NCI-H1930 (cell line): ENCODE measurements at places on chromosomes 5 and 9.

DNA sequence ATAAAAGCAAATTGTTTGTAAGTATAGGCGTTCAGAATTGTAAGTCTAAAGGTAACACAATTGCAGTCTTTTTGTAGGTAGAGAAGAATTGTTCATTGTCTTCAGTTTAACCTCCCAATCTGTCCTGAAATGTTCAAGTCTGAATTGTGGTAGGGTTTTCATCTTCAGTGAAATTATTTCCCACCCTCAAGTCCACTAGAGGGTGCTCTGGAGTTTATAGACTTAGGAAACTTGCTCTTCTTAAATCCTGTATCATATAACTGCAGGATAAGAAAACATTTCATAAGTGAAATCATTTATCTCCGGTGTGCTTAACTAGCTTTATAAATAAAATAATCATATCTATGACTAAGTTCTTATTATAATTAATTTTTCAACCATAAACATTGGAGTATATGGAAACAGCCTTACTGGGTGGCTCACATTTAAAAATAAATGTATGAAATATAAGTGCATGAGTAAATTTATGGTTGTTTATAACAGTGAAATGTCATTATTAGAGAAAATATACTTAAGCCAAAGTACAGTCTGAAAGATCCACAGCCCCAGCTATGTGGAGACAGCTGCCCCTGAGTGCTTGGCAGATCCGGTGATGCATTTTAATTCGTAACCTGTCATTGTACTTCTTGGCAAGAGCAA is 182.4 kb upstream of the OTULINL start:
- peak; percentile 46 for DNase-seq

- DNase-seq = no peak
Observed at GRCh38 chr5:83340511-83340918, 131.0 kb upstream of the VCAN start.

DNA sequence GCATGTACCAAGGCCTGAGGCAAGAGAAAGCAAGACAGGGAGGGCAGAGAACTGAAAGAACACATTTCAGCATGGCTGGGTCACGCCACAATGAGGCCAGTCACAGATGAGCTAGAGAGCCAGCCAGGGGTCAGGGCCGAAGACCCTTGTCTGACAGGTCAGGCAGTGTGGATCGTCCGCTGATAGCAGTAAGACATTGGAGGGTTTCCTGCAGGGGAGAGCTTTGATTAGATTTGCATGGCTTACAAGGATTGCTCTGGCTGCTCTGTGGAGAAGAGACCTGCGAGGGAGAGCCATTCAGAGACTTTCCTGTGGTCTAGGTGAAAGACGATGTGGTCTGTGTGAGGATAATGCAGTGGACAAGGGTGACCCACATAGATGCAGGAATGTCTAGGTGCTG is 93.1 kb downstream of the RALGPS1 start:
- no peak for DNase-seq

- no peak for DNase-seq
Observed at GRCh38 chr5:37055383-37055990, 178.9 kb downstream of the NIPBL start.

- no peak for DNase-seq
Observed at GRCh38 chr5:73928476-73929070, 302.6 kb downstream of the ARHGEF28 start.

- DNase-seq = no peak
Observed at GRCh38 chr5:143016777-143017516, 246.8 kb downstream of the ARHGAP26 start.

- no peak for DNase-seq
Observed at GRCh38 chr9:88775037-88775471, 216.2 kb upstream of the S1PR3 start.

- DNase-seq = no peak
Observed at GRCh38 chr9:38083858-38084555, 15.0 kb upstream of the SHB start.

DNA sequence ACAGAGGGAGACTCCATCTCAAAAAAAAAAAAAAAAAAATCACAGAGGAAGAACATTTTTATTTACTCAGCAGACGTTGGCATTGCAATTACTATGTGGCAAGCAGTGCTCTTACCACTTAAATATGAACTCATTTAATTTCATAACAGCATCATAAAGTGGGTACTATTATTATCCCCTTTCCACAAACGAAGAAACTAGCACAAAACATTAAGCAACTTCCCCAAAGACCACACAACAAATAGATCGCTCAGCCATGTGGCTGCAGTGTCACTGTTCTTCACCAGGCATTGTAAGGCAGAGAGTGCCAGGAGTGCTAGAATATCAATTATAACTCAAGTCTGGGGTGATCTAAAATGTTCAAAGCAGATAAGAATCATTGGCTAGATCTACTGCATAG is 69.8 kb upstream of the PLPP6 start:
- DNase-seq = no peak

DNA sequence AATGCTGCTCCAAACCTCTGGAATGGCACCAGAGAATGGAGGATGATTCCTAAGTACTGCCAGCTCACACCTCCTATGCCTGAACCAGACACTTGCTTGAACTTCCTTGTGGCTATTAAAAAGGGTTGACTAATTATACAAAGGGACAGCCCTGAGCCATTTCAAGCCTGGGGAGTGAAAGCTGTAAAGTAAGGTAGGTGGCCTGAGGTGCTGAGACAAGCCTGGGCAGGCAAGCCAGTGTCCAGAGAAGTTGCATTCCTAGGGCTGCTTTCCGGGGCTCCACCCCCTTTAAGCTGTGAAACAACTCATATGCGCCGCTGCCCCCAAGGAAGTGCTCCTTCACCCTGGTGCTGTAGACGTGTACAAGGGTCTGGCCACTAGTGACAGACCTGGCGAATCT is 79.9 kb upstream of the SLC1A3 start:
- DNase-seq = no peak

DNA sequence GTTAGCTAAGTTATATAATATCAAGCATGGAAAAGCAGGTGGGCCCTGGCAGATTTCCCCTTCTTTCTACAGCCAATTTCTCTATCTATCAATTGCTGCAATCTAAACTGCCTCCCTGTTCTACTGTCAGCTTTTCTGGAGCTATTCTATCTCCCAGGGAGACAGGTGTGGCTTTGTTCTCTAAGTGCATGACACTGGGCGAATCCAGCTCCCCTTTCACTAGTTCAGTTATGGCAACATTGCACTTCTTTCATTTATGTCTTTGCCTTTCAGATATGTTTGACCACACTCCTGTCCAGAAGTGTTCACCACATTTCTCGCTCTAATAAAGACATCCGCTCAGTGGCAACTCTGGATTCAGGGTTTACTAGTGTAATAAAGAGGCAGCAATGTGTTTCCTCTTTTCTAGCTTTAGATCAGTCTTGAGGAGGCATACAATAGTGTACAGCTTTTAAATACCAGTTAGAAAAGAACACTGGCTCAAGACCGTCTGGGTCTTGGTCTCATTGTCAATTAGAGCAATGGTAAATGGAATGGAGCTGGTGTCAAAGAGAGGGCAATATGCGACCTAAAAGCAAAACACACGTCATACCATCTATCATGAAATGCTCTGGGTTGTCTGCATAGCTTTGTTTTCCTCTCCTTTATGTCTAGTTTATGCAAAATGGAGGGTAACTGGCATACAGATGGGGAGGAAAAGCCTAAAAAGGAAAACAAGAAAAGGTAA is 197.0 kb downstream of the SLF1 start:
- DNase-seq = peak; percentile 27

DNA sequence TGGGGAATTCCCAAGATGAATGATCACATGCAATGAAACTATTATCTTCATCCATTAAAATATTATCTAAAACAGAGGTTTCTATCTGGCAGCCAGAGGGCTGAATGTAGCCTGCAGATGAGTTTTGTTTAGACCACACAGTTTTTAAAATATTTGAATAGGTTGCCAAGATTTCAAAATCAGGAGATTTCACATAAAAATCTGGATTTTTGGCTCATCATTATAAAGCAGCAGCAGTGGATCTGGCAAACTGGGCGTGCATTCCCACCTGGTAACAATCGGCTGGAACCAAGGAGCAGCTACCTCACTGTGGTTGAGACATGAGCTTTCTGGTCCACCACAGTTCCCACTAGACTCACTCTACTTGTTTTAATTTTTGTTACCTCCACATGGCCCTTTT is 155.1 kb downstream of the BNC2 start:
- no peak for DNase-seq

- peak; percentile 3 for DNase-seq
Observed at GRCh38 chr9:92706218-92706940, 36.4 kb upstream of the IPPK start.
